Kasumi-1 (cell line): ENCODE measurements at places on chromosomes 16 and 17.
A peak's percentile ranks its signal among the peaks of the same experiment; 100 is the strongest.

DNA sequence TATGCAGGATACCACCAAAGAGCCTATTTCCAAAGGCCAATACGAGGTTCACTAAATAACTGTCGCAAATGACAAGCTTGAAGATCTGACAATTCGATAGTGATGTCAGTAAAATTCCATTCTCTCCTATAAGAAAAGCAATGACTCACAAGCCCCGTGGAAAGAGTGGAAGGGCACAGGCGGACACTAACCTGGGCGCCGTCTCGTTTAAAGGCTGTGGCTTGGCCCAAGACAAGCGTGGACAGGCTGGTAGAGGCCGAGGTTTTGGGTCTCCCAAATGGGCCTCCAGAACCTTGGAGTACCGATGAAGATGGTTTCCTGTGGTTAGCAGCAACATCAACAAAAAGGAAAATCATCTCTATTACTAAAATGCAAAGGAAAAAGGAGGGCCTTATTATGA is 16.5 kb upstream of the SLC38A8 start:
- DNase-seq = no peak

- no peak for DNase-seq
These were observed 9.5 kb upstream of the RHBDL3 start for GRCh38 chr17:32256012-32256700.

DNA sequence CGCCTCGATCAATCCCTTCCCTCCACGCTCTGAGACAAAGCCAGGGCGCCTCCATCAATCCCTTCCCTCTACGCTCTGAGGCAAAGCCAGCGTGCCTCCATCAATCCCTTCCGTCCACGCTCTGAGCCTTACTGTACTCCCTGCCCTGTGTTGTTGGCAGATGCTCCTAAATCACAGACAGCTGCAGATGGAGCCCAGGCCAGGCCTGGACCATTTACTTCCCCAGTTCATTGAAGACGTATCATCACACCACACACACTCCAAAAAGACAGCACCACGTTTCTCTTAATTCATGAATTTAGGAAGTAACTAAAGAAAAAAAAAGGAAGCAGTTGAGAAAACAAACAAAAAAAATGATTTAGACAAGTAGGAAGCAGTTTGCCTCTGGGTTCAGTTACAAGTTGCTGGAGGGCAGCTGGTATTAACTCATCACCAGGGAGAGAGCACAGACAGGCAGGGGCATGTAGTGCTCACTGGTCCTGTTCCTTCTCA is 7.4 kb upstream of the CD300LD start:
- peak; percentile 82 for DNase-seq

GRCh38 chr17:51481370-51481769 is 221.0 kb downstream of the UTP18 start:
- no peak for DNase-seq

- no peak for DNase-seq
These were observed 145.7 kb downstream of the STXBP4 start for GRCh38 chr17:55114283-55114682.

GRCh38 chr17:77963441-77963840 is 4.9 kb downstream of the TNRC6C start:
- peak; percentile 96 for DNase-seq

DNA sequence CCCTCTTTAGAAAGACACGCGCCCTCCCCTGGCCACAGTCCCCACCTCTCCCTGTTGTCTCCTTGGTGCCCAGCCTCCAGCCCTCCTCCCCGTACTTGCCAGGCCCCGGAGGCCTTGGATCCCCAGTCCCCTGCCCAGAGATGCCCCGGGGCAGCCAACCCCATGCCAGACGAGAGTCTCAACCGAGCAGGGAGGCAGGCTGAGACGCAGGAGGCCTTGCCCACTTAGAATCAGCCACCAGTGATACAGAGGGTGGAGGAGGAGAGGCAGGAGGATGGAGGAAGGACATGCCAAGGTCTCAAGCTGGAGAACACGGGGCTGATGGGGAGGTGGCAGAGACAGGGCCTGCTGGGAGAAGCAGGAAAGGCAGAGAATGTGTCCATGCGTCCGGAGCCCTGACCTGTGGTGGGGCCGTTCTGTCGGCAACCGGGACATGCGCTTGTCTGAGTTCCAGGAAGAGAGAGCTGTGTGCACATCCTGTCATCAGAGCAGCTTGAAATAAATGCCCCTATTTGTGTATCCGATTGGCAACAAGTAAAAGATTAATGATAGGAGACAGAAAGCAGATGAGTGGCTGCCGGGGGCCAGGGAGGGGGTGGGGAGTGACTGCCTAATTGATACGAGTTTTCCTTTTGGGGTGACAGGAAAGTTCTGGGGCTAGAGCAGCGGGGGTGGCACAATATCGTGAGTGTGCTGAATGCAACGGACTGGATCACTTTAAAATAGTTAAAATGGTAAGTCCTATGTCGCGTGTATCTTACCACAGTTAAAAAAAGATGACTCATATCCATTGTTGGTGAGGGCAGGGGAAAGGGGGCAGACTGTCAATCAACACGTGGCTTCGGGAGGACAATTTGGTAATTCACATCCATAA is 44.7 kb upstream of the MEAK7 start:
- peak; percentile 44 for DNase-seq

DNA sequence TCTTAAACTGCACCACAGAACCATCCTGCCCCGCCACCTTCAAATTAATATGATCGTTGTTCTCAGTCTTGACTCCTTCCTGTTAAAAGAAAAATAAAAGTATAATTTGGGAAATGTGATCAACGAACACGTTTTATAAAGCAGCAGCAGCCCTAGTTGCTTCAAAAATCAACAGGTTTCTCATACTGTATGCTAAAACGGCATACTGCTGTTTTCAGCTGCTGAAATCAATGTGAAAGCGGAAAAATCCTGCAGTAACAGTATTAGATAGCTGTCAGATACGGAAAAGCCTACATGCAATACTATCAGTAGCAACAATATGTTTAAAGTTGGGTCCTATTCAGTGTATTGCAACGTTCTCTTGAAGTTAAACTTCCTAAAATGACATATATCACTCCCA is 1.6 kb downstream of the SUMO2 start:
- DNase-seq = no peak

GRCh38 chr16:62408760-62409159 is 372.5 kb upstream of the CDH8 start:
- no peak for DNase-seq

- DNase-seq = peak; percentile 18
These were observed 248.6 kb downstream of the FTO start for GRCh38 chr16:53952215-53953208.

- DNase-seq = peak; percentile 82
These were observed 135.4 kb upstream of the CHMP6 start for GRCh38 chr17:80855948-80856862.

DNA sequence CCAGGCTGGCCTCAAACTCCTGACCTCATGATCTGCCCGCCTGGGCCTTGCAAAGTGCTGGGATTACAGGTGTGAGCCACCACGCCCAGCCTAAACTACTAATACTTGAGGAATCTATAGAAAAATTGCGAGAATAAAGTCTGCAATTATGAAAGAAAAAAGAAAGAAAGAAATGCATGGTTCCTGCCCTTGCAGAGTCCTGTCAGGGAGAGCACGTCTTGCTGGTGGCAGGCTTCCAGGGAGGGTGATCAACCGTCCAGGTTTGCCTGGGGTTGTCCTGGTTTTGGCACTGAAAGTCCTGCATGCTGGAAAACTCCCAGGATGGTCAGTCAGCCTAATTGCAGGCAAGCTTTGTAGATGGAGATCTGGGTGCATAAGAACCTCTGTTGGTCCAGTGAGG is 21.5 kb upstream of the KIFC3 start:
- DNase-seq = no peak

DNA sequence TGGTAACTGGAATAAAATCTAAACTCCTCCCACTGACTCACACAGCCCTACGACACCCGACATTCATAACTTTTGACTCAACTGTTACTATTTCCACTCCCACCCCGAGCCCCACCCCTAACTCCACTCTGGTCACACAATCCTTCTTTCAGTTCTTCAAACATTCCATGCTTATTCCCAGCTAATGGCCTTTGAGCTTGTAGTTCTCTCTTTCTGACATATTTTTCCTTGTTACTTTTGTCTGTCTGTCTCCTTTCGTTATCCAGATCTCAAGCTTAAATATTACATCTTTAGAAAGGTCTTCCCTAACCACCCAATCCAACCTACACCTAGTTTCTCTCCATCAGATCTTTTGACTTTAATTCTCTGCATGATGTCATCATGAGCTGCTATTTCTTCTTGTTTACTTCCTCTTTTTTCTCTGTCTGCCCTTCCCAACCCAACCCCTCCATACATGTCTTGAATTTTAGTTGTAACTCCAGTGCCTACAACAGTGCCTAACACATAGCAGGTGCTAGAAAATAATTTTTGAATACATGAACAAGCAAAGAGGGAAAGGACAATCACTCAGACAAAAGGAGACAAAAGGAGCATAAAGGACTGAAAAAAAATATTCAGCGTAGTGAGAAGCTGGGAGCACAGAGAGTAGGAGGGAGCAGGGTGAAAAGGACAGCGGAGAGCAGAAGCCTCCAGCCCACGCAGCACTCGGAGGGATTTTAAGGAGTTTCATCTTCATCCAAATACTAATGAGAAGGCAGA is 65.2 kb upstream of the SMIM36 start:
- DNase-seq = peak; percentile 86

DNA sequence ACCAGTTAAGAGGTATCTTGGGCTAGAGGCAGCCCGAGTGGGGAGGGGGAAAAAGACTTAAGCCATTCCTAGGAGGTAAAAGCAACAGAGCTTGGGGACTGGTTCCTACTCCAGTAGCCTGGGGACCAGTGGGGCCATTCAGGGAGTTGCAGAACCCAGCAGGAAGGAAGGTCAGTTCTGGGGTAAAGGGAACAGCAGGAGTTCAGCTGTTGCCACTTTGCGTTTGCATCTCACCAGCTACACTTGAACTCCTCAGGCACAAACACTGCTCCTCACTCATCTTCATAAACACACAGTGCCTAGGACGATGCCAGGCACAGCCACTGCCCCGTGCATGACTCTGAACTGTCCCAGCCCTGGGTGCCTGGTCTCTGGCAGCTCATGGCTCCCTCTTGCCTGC is 4.0 kb downstream of the HAP1 start:
- DNase-seq = no peak

DNA sequence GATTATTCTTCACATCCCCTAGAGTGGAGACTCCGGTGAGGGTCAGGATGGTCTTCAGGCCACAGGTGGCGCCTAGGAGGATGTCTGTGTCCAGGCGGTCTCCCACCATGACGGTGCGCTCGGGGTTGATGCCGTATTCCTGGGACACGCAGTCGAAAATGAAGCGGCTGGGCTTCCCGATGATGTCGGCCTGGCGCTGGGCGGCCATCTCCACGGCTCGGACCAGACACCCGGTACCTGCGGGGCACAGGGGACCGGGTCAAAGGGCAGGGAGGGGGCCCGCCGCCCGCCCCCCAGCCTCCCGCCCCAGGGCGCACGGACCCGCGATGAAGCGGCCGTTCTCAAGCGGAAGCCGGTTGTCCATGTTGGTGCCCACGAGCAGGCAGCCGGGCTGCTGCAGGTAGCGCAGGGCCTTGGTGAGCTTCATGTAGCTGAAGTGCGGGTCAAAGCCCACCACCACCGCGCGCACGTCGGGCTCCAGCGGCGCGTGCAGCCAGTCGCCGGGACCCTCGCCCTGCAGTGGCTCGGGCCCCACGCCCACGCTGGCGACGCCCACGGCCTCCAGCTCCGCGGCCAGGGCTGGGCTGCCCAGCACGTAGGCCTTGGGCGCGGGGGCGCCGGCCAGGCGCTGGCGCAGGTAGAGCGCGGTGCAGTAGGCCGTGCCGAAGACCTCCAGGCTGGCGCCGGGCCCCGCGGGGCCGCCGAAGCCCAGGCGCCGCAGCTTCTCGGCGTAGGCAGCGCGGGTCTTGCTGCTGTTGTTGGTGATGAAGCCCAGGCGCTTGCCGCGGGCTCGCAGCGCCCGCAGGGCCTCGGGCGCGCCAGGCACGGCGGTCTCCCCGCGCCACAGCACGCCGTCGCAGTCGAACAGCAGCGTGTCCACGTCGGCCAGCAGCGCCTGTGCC is 572 bp downstream of the PGP start:
- no peak for DNase-seq

DNA sequence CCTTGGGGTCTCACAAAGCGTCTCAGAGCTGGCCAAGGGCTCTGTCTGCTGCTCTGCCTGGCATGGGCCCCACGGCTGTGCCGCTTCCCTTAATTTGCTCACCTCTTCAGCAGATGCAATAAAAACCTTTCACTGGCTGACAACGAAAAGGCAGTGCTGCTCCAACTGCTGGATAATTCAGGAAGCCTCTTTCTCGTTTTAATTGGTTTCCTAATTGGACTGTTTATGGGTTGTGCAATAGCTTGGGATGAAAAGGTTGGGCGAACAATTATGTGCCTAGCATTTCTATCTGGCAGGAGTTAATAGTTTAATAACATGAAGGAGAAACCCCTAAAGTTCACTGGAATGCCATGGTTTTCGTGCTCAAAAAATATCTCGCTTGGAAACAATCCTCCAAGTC is 234.1 kb upstream of the IRX5 start:
- DNase-seq = no peak

DNA sequence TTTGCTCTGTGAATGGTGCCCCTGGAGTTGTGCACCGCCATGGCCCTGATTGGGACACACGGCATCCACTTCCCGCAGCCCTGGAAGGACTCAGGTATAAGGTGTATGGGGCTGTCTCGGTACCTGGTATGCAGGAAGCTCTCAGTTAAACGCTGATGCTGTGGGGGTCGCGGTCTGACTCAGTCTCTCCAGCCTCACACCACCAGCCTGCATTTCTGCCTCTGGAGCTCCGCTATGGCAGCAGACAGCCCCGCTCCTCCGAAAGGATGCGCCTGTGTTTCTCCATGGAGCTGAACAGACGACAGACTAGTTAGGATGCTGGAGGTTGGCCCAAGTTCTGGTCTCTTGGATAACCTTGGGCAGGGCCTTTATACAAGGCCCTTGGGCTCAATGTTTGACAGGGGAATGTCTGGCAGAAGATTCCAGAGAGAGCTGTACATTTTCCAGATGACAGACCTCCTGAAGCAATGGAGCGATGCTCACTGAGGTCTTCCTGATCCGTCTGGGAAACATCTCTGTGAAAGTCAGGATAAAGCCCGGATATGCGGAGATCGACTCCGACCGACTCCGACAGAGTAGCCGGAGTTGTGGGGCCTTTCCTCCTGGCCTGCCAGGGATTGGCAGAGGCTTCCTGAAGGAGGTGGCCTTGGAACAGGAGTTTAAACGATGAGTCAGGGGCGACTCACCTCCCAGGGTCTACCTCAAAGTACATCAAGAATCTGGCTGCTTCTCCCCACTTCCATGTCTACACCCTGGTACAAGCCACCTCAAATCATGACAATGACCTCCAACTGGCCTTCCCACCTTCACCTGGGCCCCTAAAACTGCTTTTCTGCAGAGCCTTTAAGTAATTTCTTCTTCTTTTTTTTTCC is 21.9 kb upstream of the BCAR1 start:
- no peak for DNase-seq

- peak; percentile 26 for DNase-seq
These were observed 5.3 kb upstream of the HIC1 start for GRCh38 chr17:2049333-2050299.
